ENCODE measurements at places on chromosomes 2 and 18.

DNA sequence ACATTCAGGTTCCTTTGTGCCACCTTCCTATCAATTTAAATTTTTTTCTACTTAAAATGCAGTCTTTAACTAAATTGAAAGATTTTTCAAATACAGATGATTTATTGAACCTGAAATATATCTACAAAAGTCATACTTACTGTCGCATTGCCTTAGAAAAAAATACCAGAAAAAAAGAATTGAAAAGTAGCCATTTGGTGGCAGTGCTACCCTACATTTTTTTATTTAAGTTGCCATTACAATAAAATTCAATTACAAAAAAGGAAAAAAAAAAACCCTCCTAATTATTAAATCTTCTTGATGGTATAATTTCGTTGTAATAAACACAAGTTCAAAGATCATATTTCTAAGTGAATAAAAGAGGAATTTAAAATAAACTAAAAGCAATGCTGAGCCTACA is 43.4 kb downstream of the DSC3 start:
- peak; percentile 30 for DNase-seq

DNA sequence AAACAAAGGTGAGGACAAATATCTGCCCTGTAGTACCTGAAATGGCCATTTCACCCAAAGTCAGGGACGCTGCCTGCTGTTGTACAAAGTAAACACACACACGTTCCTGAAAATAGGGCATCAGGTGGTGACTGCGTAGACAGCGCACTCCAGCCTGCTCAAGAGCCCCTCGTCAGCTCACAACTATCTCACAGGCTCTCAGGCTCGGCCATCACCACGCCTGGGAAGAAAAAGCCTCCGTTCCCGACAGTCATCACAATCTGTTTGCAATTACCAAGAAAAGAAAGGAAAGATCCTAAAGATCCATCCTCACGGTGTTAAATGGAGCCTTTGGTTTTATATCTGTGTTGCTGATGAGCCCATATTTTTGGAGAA is 230.2 kb downstream of the ZNF516 start:
- no peak for DNase-seq

GRCh38 chr2:108288534-108289106 is at the start of gene SULT1C2:
Gene SULT1C2, plus strand, starts transcription at chr2:108288895. Its CDS starts 4,773 bp downstream, at chr2:108293668.
- peak; percentile 50 for DNase-seq

DNA sequence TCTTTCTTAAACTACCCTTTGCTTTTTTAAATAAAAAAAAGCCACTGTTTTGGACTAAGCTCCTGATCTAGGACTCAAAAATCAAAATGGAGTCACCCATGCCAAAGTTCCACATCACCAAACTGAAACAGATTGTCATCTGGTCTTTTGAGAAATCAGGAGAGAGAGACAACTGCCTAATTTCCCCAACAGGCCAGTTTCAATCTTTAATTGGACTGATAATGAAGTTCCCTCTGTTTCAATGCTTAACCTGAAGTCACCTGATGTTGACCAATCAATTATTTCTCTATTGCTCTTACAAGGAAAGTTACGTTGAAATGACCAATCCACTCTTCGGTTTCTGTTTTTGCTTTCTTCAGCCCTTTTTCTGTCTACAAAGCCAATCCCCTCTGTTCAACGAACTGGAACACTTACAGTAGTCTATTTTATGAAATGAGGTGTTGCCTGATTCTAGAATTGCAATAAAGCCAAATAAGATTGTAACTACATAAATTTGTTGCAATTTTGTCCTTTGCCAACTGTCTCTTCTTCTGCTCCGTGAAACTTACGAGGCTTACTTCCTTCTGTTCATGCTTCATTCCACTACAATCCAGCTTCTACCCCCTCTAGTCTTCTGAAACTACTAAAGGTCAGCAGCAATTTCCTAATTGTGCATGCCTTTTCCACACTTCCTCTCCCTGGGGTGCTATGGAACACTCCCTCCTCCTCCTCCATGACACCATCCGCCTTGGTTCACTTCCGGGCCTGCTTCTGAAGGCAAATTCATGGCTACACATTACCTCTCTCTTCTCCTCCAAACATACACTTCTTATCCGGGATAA is 95.2 kb upstream of the CD302 start:
- DNase-seq, result peak; percentile 68

DNA sequence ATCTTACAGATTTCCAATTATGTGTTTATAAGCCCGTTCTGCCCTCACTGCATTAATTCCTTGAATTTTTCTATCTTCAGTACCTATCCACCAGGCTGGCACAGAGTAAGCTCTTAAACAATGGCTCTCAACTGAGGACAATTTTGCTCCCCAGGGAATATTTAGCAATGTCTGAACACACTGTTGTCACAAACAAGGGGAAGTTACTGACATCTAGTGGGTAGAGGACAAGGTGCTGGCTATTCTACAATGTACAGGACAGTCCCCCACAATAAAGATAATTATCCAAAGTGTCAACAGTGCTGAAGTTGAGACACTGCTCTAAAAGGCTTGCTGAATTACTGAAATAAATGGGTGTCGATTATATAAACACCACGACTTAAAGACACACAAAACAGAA is 5.0 kb downstream of the NDUFS1 start:
- peak; percentile 20 for DNase-seq

DNA sequence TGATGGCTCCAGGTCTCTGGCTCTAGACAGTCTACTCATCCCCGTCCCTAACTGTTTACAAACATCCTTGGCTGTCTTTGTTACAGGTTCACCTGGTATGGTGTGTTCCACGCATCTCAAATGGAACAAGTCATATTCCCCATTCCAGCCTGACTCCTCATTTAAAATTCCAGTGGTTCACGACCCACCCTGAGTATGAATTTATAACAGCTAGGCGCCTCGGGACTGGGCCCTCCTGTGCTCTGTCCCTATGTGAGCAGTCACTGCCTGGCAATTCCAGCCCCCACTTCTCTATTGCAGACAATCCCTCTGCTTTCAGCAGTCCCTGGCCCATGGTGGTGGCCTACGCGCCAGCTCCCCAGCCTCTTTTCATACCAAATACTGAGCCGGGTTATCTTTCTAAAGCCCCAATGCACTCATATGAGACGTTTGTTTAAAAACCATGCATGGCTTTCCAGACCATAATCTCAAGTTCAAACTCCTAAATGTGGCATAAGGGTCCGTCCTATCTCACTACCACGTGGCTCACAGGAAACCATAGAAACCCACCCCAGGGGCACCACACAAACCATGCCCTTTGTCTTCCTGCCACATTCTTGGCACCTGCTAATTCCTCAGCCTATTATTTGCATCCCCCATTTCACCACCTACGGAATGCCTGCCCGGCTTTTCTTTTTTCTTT is 1.6 kb downstream of the SERPINB8 start:
- DNase-seq, result peak; percentile 38

DNA sequence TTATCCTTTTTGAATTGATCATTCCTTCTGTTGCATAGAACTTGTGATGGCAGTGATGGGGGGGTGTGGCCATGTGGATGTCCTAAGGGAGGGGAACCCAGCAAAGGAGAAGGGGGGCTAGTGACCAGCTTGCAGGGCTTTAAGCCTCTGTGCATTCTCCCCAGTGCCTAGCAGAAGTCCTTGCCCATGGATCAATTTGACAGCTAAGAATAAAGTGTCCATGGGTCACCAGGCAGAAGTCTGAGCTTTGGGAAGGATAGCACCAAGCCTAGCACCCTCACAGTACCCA is 39.6 kb upstream of the FAM136A start:
- no peak for DNase-seq

DNA sequence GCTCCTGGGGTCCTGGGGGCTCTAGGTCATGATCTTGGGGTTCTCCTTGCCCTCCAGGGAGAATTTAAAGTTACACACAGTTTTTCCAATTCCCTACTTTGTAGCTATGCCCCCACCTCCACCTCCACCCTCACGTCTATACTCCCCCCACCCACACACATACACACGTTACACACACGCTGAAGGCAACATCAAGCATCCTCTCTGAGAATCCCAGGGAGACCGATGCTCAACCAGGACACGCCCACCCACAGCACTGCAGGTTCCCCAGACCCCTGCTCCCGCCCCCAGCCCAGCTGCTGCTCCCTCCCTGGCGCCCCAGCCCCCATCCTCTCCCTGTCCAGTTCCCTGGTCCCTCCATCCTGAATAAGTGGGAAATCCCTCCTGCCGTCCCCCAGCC is 6.4 kb upstream of the TNS1 start:
- peak; percentile 43 for DNase-seq

- DNase-seq, result no peak
Measured at GRCh38 chr2:178807227-178808008, at the start of gene TTN. Gene TTN, minus strand, starts transcription at chr2:178807423. Its CDS starts 2,781 bp downstream, at chr2:178804642.

GRCh38 chr2:27379836-27380625 is 503 bp downstream of the ZNF513 start:
- DNase-seq, result no peak

DNA sequence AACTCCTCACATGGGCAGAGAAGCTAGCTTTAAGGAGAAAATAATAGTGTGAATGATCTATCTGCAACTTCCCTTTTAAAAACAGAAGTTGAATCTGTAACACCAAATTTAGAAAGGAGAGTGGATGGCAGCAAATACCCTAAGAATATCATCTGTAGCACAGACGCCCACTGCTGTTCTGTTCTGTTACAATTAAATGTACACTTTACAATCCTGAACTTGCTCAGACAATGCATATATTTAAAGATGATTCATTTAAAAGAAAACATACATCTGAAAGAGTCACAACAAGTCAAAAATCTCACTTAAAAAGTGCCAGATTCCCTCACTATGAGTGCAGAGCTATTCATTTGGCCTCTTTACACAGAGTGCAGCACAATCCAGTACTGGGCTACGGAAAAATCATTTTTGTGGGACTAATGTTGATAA is 8.0 kb upstream of the SERTAD2 start:
- peak; percentile 64 for DNase-seq

DNA sequence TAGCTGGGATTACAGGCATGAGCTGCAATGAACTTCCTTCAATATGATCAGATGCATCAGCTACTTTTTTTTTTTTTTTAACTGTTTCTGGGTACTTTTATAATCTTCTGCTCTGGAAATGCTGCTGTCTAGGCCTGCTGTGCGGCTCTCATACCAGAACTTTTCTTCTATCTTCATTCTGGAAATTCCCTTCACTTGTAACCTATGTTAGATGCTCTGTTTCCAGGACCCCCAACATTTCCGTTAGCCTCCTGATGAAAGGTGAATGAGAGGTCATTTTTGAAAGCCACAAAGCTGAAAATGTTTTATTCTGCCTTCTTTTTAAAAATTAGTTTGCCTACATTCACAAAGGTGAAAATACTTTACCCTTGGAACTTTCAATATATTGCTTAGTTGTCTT is 8.6 kb downstream of the AGFG1 start:
- DNase-seq, result no peak

DNA sequence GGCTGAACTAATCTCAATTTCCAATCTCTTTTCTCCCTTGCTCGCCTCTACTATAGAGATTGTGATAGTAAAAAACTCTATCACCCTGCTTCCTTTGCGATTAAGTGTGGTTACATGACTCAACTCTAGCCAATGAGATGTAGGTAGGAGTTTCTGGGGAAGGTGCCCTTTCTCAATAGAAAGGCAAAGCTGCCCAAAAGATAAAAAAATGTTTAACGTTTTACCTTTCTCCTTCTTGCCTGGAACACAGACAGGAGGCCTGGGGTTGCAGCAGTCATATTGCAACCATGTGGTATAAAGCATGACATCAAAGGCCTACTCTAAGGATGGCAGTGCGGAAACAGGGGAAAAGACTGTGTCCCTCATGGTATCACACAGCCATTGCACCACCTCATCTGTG is 31.5 kb downstream of the TMEM37 start:
- DNase-seq, result no peak

DNA sequence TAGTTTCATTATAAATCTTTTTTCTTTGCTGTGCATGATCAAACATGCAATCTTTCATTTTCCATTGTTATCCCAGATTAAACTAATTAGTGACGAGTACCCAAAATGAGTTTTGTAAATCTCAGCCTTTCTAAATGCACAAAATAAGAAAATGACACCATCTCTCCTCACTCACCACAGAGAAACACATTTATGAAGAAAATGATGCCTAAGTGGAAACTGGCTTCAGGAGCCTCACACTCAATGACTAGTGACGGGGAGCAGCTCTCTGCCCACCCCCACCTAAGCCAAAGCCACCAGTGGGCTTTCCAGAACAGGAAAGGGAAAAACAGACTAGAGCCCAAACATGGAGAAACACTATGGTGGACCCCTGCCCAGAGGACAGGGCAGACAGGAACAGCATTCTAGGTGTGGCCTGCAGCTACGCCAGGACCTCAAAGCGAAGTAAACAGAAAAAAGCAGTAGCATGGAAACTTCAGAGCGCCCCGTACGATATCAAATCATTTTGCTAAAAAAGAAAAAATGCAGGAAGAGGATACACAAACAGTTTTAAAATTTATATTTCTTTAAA is 113.5 kb downstream of the RBMS1 start:
- DNase-seq, result no peak

DNA sequence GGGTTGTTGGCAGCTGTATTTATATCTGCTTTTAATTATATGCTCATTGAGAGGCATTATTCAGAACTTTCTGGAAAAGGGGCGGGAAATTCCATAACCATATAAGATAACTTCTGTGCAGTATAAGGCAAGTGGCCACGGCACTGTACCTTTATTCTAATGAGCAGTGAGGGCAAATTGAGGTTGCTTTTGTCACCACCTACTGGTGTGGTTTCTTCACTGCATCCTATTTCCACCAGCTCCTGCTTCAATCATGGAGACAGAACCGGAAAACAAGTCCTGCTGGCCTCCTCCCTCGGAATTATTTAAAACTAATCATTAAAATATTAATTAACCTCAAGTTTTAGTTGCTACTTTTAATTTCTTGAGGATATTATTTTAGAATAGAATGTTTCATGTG is 759.4 kb downstream of the CBLN2 start:
- DNase-seq, result peak; percentile 6

DNA sequence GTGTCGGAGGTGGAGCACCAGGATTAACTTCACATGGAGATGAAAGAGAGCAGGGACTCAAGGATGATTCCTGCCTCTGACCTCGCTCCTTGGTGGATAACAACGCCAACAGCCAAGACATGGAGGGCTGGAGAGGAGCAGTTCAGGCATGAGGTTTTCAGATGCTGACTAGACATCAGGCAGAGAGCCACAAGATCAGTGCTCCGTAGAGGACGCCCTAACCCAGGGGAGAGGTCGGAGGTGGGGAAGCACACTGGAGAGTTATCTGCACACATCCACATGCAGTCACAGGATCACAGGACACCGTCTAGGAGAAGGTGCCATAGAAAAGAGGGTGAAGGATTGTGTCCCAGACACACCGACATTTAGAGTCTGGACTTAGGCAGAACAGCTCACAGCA is 344.3 kb downstream of the EIPR1 start:
- no peak for DNase-seq

DNA sequence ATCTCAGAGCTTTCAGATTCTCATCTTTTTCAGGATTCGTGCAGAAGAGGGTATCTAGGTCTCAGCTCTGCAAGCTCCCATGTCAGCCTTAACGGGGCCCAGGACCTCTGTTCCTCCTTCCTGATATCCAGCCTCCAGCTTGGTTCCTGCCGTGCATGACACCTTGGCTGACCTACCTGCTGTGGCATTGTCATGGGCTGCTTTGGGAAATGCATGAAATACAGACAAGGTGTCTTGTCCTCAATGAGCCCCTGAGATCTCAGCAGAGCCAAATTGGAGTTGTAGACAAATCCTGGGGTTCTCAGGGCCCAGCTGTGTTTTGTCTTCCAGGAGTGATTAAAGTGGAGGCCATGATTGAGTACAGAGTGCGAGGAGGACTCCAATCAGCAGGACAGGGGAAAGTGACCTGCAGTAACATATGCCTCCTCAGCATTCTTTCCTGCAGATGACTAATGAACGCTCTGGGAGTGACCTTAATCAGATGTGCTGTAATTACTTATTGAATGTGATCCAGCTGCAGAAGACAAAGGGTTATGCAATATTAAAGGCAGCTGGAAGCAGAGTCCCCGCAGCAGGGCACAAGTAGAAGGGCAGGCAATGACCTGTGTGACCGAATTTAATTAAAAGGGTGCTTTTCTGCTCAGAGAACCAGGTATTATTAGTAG is 141.1 kb downstream of the CCBE1 start:
- no peak for DNase-seq
